ENCODE measurements at places on chromosomes 4 and X. TPM values are rescaled to one million over a fixed set of nuclear protein-coding genes. Genes with fewer than 3 reads are reported as not detected.

DNA sequence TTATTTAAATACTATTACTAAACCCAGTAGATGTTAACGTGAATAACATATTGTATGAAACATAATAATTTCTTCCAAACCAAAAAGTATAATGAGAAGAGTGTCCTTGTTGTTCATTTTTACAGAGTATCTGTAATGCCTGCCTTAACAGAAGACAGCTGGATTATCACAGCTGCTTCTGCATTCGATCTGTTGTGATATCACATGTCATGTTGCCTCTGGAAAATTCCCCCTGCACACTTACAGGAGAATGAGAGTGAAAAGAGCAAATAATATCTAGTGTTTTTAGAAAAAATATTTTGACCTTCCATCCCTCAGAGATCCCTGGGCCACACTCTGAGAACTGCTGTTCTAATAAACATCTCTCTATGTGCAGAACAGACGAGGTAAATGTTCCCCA lies 240.1 kb upstream of the NOCT start:
- no peak overlapping the region for H3K4me3 ChIP-seq
- no peaks in the 10 kb centered on the region for H3K27me3 ChIP-seq
- H3K36me3 ChIP-seq: no peaks in the 10 kb centered on the region
- H3K4me1 ChIP-seq: no peaks in the 10 kb centered on the region
- H3K27ac ChIP-seq: no peak overlapping the region
- DNase-seq: no peak

GRCh38 chr4:131427000-131427399 lies 1722.1 kb upstream of the PCDH10 start:
- H3K36me3 ChIP-seq: no peaks in the 10 kb centered on the region
- H3K4me3 ChIP-seq: no peak overlapping the region
- H3K27ac ChIP-seq: no peak overlapping the region

DNA sequence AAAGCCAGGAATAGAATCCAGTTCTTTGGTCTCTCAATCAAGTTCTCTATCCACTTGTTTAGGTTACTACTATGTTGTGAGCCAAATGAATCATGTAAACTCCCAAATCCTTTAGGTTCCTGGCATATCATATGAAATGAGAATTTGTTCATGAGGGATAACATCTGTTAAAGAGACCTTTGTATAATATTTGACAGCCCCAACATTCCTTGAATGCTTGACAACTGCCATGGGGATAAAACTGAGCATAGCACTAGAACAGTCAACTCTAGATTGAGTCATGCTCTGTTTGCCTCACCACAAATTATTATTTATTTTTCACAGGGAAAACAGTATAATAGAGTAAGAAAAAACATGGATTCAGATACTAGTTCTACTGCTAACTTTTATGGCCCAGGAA lies 93.3 kb downstream of the NAA11 start:
- H3K27me3 ChIP-seq: no peaks in the 10 kb centered on the region
- no peak overlapping the region for H3K27ac ChIP-seq
- no peak overlapping the region for H3K4me3 ChIP-seq
- DNase-seq: no peak

The DYNLT3 gene
- 38.2 TPM for total RNA-seq

The APLN gene
- not detected for total RNA-seq

- no peaks in the 10 kb centered on the region for H3K4me1 ChIP-seq
- H3K27me3 ChIP-seq: no peaks in the 10 kb centered on the region
- DNase-seq: no peak
- no peaks in the 10 kb centered on the region for H3K36me3 ChIP-seq
These were observed 48.1 kb upstream of the TSPAN7 start for GRCh38 chrX:38513112-38513742.
